ENCODE measurements at places on chromosomes 5 and 9. TPM values are rescaled to one million over a fixed set of nuclear protein-coding genes. Genes with fewer than 3 reads are reported as not detected.

DNA sequence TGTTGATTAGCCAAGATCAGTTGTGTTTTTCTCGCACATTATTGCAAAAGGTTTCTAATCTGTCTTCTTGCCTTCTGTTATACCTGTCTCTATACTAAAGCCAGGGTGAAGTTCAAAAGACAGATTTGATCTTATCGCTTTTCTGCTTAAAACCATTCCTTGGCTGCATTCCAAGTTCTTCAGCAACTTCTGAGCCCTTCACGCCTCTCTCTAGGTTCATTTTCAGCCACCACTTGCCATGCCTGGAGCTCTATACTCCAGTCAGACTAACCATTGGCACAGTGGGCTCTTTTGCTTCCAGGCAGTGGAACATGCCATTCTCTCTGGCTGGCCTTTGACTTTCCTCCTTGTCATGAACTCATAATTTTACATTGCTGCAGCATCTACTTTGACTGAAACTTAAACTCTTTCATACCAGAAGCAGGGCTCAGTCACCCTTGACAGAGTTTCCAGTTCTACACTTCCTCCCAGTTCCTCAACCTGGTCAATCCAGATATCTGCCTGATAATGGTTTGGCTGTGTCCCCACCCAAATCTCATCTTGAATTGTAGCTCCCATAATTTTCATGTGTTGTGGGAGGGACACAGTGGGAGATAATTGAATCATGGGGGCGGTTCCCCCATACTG, 114.4 kb downstream of the SLC12A2 start:
- DNase-seq: no peak

- DNase-seq: no peak
These were observed 64.4 kb downstream of the MCCC2 start for GRCh38 chr5:71651579-71651978.

GRCh38 chr5:88877826-88878225, 5.2 kb downstream of the MEF2C start:
- DNase-seq: no peak

- DNase-seq: no peak
These were observed at the start of gene ADGRD2 for GRCh38 chr9:124450241-124450924. Gene ADGRD2 (plus strand): TSS chr9:124450451. CDS start chr9:124451667, 1,216 bp downstream.

GRCh38 chr5:175728885-175729828, 71.3 kb downstream of the HRH2 start:
- no peak for DNase-seq

- peak; percentile 38 for DNase-seq
These were observed 6.2 kb downstream of the IRF1 start for GRCh38 chr5:132484391-132484725.

GRCh38 chr5:67182301-67182790, 14.3 kb downstream of the CD180 start:
- DNase-seq: no peak

GCNT1 gene
- 1.9 TPM for total RNA-seq

SPAG8 gene
- 0.50 TPM for total RNA-seq

SGTB gene
- total RNA-seq: 3.0 TPM

MYMK gene
- total RNA-seq: not detected
